ENCODE measurements at places on chromosomes 4 and X. TPM values are rescaled to one million over a fixed set of nuclear protein-coding genes. Genes with fewer than 3 reads are reported as not detected.

The ODAM gene
- total RNA-seq = not detected

The FAM149A gene
- 0.52 TPM for total RNA-seq

DNA sequence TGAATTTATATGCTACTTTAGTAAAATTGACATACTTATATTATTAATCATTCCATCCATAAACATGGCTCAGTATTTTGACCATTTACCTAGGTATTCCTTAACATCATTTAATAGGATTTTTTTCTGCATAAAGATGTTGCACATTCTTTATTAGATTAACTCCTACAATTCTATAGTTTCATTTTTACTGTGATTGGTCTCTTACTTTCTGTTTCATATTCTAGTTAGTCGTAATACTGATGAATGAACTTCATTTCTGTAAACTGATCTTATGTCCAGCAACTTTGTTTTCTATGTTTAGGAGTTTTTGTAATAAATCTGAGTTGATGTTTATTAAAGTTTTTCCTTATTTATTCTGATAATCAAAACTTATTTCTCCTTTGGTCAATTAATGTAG lies 278.2 kb upstream of the CXXC4 start:
- no peak for DNase-seq

DNA sequence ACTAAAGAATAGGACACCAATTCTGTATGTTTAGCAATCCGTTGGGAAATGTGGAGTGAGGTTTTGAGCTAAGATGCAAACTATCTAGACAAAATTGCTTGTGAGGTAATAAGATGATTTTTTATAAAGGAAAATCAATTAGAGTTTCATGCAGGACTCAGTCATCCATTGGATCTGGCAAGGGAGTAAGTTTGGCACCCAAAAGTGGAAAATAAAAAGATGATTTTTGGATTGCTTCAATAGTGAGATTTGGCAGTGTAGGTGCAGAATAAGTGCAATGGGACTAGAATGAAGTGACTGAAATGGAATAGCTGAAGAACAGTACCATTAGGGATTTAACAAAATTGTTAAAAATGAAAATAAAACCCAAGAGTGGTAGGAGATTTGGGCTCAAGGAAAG lies 290.5 kb upstream of the EPHA5 start:
- no peak for DNase-seq

GRCh38 chrX:133402042-133402453 lies 13.2 kb downstream of the GPC4 start:
- no peak for DNase-seq

DNA sequence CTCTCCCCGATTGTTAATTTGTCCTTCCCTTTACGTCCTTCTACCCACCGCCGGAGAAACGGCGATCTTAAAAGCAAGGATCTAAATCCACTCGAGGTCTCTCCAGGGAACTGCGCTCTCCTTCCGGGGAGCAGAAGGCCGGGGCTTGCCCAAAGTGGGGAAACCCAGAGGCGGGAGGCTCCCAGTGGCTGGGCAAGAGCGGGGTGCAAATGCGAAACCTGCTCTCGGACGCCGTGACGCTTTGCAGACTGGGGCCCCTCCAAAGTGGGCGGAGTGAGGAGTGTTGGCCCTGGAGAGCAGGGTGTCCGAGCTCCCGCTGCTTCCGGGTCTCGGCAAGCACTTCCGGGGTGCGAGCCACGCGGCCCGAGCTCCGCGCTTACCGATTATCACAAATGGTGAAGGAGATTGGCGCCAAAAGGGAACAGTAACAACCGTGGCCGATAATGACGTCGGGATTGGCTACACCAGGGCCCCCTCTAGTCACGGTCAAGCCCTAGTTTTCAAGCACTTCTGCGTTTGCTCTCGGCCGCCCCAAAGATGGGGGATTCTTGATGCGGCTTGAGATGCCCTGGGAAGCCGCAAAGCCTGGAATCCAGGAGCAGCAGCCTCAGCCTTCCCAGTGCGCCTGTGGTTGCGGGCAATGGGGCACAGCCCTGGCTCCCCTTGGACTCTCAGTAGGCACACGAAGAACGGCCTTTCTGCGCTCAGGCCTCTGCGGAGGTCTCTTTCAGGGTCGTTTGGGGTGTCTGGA lies 29.0 kb downstream of the HAND2 start:
- no peak for DNase-seq

- no peak for DNase-seq
Measured at GRCh38 chr4:32022071-32022470, 1301.9 kb downstream of the PCDH7 start.

DNA sequence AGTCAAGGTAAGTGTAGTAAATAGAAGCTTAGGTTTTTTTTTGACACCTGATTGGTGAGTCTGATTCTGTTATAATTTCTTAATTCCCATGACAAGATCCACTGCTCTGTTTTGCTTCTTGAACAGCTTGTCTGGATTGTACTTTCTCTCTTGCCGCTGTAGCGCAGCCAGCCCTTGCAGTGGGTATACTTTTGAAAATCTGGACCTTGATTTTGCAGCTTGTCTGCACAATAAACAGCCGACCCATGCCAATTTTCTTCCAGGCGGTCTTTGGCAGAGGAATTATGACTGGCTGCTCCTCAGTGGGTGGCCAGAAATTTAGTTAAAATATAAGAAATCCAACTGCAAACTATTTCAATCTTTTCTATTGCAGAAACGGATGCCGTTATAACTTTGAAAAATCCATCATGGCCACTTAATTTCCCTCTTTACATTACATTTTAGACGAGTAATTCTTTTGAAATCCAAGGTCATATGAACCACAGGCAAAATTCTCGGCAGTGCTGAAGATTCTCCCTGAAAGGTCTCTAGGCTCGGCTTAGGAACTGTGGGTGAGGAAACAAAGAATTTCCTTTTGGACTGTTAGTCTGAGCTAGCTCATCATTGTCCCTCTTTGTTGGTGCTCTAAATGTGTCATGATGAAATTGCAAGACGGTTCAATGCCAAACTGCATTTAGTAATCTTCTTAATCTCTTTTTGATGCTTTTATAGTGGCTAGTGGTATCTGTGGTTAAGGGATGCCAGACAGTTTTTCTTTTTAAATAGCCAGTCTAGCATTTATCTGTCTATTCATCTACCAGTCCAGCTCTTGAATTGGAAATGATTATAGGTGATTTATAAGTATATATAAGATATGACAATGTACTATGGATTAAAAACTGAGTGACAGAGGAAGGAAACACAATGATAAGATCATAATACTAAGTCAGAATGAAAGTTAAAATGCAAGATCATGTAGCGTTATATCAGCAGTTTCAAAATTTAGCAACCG lies 31.5 kb upstream of the PTTG2 start:
- no peak for DNase-seq

GRCh38 chr4:153335665-153336064 lies 8.8 kb upstream of the MND1 start:
- no peak for DNase-seq

GRCh38 chr4:70182517-70183167 lies 12.9 kb upstream of the ODAM start:
- no peak for DNase-seq

All from activated CD8-positive, alpha-beta T cell treated with anti-CD3 and anti-CD28 coated beads for 36 hours (primary cell).